ENCODE measurements at places on chromosomes 5 and 9.

DNA sequence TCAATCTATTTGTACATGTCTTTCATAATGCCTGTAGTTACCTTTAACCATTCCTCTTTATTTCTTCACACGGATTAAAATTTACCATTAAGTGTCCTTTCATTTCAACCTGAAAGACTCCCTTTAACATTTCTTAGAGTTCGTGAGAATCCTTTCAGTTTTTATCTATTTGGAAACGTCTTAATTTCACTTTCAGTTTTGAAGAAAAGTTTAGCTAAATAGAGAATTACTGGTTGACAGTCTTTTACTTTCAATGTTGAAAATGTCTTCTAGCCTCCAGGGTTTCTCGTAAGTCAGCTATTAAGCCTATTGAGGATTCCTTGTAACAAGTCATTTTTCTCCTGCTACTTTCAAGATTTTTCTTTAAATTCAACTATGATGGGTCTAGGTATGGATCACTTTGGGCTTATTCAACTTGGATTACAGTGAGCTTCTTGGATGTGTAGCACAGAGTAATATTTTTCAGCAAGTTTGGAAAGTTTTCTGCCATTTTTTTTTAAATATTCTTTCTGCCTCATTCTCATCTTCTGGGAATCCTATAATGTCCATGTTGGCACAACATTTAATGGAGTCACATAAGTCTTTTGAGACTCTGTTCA is 48.5 kb downstream of the RFX3 start:
- DNase-seq = no peak

DNA sequence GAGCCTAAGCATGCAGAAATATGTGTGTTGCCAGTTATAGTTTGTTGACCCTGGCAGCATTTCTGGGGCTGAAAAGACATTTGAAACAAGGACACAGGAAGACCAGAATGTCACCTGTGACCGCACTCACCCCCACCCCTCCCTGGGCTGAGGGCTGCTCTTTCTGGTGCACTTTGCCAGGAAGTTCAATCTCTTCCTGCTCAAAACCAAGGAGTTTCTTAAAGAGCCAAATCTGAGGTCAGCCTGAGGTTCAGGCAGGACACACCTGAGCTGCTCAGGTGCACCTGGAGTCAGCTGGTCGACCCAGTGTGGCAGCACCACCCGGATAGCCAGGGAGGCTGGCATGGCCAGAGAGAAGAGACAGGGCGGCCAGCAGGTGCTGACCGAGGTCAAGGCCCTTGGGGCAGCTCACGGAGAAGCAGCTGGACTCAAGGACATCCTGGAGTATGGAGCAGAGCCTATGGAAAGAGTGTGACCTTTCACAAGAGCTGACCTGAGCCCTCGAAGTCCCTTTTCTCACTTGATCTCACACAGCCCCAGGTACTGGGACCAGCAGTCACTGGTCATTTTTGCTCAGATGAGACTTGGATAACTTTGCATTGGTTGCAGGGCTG is 376.9 kb upstream of the IRX4 start:
- DNase-seq = no peak

GRCh38 chr5:168295574-168296201 is 4.2 kb downstream of the WWC1 start:
- DNase-seq = no peak

DNA sequence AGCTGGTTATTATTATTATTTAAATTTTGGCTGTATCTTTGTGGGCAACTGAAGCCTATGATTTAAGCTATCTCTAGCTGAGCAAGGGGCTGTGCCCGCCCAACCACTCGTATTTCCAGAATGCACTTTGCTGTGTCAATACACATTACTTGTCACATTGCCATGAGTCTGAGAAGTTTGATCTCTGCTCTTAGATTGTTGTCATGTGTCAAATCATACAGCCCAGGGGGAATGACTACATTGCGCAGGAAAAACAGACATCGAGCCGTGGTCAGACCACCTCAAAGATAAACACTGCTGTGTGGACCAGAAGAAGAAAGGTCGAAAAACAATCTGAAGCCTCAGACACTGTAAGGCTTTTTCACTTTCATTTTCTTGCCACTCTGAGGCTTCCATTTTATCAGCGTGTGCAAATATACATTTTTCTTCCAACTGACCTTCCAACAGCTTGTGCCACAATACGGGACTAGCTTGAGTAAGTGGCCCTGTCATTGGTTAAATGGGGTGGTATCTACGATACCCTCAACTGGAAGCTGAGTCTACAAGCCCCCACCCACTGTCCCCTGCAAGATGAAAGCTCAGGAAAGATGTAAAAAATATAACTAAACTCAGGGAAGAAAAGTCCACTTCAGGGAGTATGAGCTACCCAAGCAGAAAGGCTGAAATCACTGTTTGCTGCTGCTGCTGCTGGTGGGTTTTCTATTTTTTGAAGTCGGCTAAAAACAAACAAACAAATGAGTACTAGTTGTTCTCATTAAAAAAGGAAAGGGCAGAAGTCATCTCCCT is 603.0 kb downstream of the BNC2 start:
- DNase-seq = no peak

- DNase-seq = no peak
Measured at GRCh38 chr5:38453506-38453905, 102.9 kb downstream of the LIFR start.

DNA sequence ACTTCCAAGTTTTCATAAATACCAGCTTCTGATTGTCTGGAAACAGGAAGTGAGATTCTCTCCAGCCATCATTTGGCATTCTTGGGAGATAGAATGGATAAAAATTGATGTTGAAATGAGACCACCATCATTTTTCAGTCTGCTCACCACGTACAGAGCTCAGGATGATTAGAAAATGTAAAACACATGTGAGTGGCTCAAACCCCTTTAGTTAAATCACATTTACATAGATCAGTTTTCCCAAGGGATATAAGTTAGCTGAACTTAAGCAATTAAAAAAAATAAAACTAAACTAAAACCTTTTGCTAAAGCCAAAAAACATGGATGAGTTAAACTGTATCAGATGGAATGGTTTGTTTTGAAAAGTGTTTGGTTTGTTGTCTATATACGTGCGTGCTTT is 37.1 kb upstream of the GDNF start:
- DNase-seq = no peak

DNA sequence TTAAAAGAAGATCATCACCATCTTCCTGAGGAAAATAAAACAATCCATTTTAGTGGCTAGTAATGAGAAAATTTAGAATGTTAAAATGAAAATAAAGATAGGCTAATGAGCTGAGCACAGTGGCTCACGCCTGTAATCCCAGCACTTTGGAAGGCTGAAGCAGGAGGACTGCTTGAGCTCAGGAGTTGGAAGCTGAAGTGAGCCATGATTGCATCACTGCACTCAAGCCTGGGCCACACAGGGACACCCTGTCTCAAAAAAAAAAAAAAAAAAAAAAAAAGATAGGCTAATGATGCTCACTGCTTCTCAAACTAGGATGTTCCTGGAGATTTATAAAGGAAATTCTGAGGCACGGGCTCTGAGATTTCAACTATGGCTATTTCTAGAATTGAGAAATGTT is 50.3 kb downstream of the CPLANE1 start:
- DNase-seq = no peak

All from NCI-H187 treated with DMSO at 0.1 percent for 48 hours (cell line).